Peyer's patch (tissue), 4 donors: ENCODE measurements at places on chromosomes 13 and 19. TPM values are rescaled to one million over a fixed set of nuclear protein-coding genes. Genes with fewer than 3 reads are reported as not detected.

GRCh38 chr13:27789153-27789494 lies 3.2 kb upstream of the GSX1 start:
- peaks cover 35% of the 10 kb centered on the region for H3K4me1 ChIP-seq
- no peaks in the 10 kb centered on the region for H3K27me3 ChIP-seq
- peak overlapping the region; percentile 44 for H3K4me3 ChIP-seq
- DNase-seq: no peak
- H3K27ac ChIP-seq: no peak overlapping the region

OVOL3 gene
- total RNA-seq: not detected

GRCh38 chr19:55461974-55462626 lies 658 bp upstream of the ISOC2 start:
- peak overlapping the region; percentile 84 for H3K27ac ChIP-seq
- no peaks in the 10 kb centered on the region for H3K36me3 ChIP-seq
- peaks cover 5% of the 10 kb centered on the region for H3K4me1 ChIP-seq
- peak overlapping the region; percentile 84 for H3K4me3 ChIP-seq
- DNase-seq: no peak

DNA sequence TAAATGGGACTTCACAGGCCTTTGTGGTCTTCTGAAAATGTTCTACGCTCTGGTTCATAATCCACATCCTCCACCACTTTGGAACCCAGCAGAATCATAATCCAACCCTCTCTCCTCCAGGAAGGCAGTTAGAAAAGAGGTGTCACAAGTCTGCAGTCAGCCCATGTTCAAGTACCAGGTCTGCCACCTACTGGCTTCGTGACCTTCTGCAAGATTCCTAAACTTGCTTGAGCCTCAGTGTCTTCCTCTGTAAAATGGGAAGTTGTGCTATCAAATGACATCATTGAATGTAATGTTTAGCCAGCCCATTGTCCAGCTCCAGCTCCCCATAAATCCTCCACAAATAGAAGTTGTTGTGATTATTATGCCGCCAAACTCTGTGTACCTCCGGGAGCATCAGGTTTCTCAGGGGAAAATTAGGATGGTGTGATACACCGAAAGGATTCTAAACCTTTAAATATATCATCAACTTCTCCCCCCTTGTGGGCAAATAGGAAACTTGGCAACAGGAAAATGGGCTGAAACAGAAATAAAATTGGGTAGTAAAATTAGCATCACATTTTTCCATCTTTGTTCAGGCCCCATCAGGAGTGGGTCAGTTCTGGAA lies 109.7 kb downstream of the NUFIP1 start:
- H3K27ac ChIP-seq: no peak overlapping the region
- H3K4me3 ChIP-seq: no peak overlapping the region
- H3K27me3 ChIP-seq: no peaks in the 10 kb centered on the region
- no peaks in the 10 kb centered on the region for H3K4me1 ChIP-seq
- DNase-seq: no peak

DNA sequence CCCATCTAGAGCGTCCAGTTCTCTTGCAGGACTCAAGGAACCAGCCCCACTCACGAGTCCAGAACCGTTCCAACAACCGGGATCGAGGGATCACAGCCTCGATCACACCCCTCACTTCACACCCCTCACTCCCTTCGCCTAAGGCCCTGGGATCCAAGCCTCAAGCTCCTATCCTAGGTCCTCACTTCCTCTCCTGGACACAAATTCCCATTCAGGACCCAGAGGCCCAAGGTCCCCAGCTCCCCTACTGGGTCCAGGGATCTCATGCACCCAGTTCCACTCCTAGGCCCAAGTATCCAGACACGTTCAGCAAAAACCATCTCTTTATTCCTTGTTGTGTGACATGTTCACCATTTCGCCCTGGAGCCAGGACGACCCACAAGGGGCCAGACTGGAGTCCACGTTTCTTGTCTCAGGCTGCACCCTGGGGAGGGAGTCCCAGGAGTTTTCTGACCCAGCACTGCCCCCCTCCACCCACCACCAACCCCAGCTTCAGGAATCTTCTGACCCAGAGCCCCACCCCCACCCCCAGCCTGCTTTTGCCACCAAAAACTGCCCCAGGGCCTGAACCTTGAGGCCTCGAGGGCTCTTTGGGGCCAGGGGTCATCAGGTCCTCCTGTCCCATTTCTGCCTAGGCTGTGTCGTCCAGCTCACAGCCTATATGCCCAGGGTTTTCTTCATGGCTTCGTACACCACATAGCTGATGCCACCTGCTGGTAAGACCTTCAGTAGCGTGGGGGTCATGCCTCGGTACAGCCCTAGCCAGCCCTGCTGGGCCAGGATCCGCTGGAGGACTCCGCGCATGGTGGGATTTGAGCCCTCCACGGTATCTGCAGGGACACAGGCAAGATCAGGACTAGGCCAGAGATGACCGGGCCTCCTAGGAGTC lies 1.4 kb upstream of the KHSRP start:
- H3K4me1 ChIP-seq: no peaks in the 10 kb centered on the region
- DNase-seq: no peak
- no peaks in the 10 kb centered on the region for H3K27me3 ChIP-seq
- peak overlapping the region; percentile 82 for H3K27ac ChIP-seq

DNA sequence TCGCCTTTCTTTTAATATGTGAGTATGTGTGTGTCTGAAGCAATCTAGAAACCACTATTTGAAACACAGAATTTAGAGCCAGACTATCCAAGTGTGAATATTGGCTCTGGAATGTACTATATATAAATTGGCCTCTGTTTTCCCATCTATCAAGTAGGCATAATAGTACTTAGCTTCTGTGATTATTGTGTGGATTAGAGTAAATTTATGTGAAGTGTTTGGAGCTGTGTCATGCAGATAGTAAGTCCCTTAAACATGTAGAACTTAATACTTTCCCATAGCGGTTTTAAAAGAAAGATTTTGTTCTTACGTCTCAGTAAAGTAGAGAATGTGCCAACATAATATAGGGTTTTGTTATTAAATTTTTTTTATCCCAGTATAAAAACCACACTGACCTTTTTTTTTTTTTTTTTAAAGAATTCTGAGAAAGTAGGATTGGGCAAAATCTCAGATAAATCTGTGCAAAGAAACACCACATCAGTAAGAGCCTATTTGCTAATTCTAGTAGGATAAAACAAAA lies 432.3 kb downstream of the RFC3 start:
- no peaks in the 10 kb centered on the region for H3K4me1 ChIP-seq
- no peak for DNase-seq
